ENCODE measurements at places on chromosomes 2 and 18.

- DNase-seq: no peak
These were observed 46.3 kb downstream of the PMS1 start for GRCh38 chr2:189830510-189830909.

GRCh38 chr2:235839226-235839625, 329.0 kb downstream of the GBX2 start:
- DNase-seq: no peak

GRCh38 chr18:22817844-22818243, 115.3 kb upstream of the RBBP8 start:
- DNase-seq: no peak

GRCh38 chr18:48877941-48878340, 72.8 kb downstream of the SMAD7 start:
- no peak for DNase-seq

DNA sequence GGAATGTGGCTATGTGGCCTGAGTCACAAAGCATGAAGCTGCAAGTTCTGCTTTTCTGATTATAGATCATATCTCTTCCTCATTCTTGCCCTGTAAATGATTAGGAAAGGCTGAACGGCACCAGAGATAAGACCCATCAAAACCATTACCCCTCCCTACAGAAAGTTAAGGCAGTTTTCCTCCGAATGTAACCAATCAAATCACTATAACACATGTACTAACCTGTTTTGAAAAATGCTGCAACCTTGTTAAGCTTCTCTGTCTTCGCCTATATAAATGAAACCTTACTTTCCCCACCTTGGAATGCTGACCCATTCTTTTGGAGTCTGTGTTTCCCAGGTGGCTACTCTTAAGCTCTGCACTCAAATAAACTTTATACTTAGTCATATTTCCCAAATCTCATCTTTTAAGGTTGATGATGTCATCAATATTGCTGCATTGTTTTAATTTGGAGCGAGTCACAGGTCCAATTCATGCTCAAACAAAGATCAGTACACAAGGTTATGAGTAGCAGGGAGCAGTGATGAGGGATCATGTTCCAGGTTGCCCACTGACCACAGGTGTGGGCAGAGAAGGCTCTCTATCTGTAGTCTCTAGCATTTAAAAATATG, 662.3 kb downstream of the IRS1 start:
- DNase-seq: no peak

DNA sequence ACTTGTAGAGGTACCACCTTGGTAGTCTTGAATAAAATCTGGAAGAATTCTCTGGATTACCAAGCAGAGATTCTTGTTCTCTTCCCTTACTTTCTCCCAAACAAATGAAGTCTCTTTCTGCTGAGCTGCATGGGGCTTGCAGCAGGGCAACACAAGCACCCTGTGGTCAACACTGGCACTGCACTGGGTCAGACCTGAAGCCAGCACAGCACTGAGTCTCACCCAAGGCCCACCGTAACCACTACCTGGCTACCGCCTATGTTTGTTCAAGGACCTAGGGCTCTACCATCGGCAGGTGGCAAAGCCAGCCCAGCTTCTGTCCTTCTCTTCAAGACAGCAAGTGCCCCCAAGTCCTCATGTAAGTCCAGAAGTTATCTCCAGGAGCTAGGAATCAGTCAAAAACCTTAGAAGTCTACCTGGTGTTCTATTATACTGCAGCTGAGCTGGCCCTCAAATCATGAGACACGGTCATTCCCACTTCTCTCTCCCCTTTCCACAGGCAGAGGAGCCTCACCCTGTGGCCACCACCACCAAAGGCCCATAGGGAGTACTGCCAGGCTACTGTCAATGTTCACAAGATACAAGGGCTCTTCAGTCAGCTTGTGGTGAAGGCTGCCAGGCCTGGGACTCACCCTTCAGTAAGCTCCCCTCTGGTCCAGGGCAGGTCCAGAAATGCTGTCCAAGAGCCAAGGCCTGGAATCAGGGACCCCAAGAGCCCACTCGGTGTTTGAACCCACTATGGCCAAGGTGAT, 18.4 kb downstream of the VPS54 start:
- DNase-seq: no peak

GRCh38 chr18:70598406-70598805, 309.6 kb downstream of the SOCS6 start:
- no peak for DNase-seq

GRCh38 chr2:37324786-37325624, at the start of gene PRKD3:
TSS of gene PRKD3 (minus strand) at chr2:37324833. CDS start at chr2:37316524, 8,309 bp downstream.
- peak; percentile 47 for DNase-seq

DNA sequence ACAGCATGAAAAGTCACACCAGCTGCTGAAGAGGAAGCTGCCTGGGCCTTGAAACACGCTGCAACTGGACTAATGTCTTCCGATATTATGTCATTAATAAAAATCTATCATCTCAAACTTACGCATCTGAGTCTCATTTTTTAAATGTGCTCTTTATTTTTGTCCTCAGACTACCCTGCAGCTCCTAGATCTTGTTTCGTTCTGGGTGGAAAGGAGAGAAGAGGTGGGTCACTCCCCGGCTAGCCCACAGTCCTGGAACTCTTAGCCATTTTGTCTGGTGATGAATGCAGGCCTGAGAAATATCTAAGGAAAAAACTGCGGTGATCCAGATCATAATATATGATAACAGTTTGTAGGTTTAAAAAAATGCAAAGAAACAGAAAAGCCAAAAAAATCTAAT, 73.3 kb downstream of the TXNL1 start:
- no peak for DNase-seq

DNA sequence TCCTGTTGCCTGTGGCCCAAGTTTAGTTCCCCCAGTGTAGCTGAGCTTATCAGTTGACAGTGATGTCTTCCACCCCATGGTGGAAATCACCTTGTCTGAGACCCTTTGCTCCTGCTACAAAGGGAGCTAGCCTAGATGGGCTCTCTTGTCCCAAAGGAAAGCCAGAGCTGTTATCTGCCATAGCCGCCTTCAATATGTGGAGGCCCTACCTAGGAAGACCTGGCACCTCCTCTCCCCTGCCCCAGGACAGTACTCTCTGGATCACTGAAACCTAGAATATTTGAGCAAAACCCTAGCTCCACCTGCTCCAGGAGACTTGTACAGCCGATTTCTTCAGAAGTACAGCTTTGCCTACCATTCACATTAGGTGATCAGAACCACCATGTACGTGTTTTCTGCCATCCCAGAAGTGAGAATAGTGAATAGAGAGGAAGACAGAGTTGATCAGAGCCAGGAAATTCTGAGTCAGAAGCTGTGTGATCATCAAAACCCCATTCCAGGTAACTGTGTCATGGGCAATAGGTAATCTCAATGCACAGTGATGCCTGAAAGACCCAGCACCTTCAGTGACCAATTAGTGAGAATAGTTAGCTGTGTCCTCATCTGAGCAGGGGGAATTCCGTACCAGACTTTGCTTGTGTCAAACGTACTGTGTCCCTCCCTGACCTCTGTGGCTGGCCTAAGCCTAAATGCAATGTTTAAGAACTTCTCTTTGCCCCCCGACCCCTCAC, 138.4 kb upstream of the ALPP start:
- no peak for DNase-seq

DNA sequence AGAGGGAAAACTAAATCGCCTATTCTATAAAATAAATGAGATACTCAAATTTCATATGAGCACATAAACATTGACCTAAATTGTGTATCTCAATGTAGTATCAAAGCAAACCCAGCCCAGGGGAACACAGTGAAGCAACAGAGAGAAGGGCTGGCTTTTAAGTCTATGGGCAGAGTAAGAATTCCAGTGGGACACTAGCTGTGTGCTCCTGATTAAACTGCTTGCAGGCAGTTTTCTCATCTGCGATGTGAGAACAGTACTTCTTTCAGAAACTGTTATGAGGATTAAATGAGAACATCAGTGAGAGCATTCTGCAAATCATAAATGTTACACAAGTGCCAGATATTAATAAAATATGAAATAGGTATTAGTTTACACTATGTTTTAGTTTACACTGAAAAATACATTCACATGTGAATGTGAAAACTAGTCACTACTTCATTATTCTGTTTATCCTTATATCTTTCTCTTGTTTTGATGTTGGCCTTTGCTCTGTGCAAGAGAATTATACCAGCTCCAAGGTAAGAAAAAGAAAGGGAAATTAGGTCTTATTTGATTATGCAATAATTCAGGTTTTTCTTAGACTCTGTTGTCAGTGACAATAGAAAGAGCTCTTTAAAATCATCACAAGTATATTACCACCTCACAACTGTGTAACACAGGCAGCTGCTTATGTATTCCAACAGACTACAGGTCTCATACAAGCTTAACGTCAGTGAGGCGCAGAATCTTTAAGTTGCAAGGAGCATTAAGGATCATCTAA, 47.5 kb downstream of the GAREM1 start:
- DNase-seq: no peak

GRCh38 chr2:37366773-37367172, 22.3 kb downstream of the QPCT start:
- no peak for DNase-seq

GRCh38 chr2:166167449-166167848, 39.6 kb upstream of the SCN1A start:
- DNase-seq: no peak

- DNase-seq: no peak
These were observed 67.9 kb downstream of the MRO start for GRCh38 chr18:50751947-50752346.

DNA sequence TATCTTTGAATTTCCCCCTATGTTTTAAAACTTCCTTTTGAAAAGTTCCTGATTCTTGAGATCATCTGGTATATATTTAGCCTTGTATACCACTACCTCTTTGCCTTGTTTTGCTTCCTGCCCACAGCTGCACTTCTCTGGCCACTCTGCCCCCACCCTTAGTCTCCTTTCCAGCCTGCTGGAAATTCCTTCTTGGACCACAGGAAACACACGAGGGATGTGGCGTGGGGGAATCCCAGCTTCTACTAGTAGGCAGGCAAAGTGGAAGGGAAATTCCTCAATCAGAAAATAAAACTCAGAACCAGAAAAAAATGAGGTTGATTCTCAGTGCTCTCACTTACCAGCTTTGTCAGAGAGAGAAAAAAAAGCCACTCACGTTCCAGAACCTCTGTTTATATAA, 13.4 kb downstream of the IL18RAP start:
- DNase-seq: no peak
